ENCODE measurements at places on chromosomes 6 and 20. TPM values are rescaled to one million over a fixed set of nuclear protein-coding genes. Genes with fewer than 3 reads are reported as not detected.
A peak's percentile ranks its signal among the peaks of the same experiment; 100 is the strongest.

DNA sequence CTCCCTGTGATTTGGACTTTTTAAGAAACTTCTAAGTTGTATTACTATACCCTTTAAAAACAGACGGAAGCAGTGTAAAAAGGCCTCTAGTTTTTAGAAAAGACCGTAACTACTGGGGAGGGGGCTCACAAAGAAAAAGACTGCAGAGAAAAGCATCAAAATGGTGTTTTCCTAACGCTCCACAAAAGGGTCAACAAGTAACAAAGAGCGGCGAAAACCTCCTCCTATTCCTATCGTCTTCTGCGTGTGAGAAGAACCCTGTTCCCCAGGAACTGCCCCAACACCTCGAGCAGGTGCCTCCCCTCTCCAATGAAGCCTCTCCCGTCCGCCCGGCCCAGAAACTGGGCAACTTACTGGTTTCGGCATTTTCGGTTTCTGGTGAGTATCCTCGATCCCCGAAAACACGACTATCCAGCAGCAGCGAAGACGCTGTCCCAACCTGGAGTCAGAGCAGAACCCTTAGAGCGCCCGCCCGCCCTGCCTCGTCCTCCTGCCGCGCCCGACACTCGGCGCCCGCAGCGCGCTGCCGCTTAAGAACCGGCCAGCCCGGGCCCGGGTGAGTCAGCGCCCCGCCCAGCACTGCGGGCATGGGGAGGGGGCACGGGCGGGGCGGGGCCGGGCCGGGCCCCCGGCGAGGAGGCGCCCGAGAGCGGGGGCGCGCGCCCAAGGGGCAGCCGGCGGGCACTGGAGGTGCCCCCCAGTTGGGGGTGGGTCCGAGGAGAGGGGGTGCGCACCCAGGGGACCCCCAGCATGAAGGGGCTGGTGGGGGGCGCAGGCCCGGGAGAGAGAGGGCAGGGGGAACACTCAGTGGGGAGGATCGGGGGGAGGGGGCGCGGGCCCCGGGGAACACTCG lies 1.2 kb downstream of the EZR start:
- peak; percentile 71 for DNase-seq

GRCh38 chr6:42042108-42042507 lies 8.2 kb upstream of the TAF8 start:
- DNase-seq: no peak

- no peak for DNase-seq
Measured at GRCh38 chr6:50110587-50110986, 60.9 kb upstream of the DEFB112 start.

Gene SPATA2
- polyA plus RNA-seq: 6.1 TPM

DNA sequence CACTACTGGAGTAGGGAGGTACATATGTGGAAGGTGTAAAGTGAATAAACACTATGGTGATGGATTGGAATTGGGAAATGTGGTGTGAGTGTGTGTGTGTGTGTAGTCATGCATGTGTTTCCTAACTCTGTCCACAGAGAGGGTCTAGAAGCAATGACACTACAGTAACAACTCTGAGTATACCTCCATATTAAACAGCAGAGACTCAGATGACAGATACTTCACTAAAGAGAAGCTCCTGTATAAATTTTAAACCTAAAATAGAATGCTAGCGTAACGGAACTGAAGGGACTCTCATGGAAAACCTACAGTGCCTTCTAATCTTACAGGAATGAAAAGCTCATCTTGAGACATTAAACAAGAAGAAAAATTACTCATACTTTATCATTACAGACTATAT lies 150.5 kb downstream of the SLC16A10 start:
- DNase-seq: no peak

DNA sequence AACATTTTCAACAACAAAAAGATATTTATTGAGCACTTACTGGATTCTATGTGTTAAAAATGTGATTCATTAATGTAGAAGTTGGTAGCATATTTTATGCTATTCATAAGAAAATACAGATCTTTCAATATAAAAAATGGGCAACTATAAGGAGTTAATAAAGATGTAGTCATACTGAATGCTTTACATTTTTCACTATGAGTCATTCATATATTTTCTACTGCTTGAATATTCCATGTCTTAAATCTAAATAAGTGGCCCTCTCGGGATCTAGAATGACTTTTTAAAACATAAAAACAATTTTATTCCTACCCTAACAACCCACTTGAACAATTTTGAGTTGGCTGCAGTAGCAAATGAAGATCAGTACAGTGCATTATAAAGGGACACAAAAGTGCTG lies 362.1 kb downstream of the PHF3 start:
- DNase-seq: no peak

Gene SAMD10
- polyA plus RNA-seq: 6.9 TPM

DNA sequence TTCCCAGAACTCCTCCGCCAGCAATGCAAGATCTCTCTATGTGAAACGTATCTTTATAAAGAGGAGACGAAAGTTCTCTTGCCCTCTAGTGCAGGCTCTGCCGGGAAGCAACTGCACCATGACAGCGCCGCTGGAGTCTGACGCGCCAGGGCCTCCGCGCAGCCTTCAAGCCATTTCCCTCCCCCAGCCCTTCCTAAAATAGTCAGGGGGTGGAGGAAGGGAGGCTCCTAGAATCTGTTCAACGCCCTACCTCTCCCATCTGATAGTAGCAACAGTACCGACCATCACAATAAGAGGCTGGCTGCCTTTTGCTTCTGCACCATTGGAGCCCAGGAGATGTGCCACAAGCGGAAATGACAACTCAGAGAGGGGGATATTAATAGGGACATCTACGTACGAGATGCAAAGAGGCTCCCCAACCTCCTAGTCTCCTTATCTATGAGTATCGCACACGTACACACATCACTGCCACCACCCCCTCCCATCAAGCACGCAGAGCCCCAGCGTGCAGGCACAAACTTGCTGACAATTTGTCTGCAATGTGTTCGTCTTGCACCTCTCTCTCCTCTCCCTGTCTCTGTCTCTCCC lies 1.0 kb downstream of the SYNE1 start:
- no peak for DNase-seq

- DNase-seq: no peak
Measured at GRCh38 chr6:140641412-140641811, 1267.0 kb upstream of the CITED2 start.

DNA sequence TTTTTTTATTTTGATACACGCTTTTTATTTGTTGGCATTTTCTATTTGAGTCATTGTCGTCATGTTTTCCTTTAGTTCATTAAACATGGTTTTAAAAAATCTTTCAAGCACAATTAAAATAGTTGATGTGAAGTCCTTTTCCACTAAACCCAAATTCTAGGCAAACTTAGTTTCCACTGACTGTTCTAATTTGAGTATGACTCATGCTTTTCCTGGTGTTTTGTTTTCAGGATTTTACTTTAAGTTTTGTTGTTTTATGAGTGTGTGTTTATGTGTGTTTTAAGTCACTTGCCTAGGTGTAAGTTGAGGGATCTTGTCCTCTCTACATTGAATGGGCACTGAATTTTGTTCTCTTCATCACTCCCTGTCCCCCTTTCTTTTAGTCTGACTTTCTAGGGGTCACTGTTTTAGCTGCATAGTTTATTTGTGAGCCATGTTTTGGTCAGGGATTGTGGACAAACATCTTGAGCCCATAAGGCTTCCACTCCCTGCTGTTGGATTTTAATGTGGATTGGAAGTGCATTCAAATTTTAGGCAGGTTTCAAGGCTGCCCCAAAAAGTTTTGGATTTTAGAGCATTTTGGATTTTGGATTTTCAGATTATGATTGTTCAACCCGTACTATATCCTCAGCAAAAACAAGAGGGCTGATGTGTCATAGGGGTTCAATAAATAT lies 94.8 kb downstream of the CDYL start:
- peak; percentile 61 for DNase-seq

Gene COL21A1
- 0.11 TPM for polyA plus RNA-seq

Gene EEF1A2
- 2.9 TPM for polyA plus RNA-seq

DNA sequence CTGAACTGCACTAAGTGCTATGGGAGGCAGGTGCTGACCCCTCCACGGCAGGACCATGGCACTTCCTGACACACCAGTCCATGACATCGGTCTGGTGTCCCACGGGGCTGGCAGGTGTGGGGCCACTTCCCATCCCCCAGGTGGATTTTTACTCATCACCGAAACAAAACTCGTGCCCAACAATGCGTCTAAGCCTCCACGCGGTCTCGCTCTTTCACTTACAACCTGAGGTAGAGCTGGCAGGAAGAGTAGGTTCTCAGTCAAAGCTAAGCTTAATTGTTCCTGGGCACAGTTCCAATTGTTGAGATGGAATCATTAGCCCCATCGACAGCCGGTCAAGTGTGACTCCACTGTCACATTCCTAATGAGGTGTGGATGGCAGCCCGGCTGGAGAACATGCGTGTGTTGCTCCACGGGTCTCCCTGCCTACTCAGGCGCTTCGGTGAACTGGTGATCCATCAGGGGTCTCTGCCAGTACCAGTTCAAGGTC lies 125.7 kb downstream of the SLC23A2 start:
- DNase-seq: no peak

DNA sequence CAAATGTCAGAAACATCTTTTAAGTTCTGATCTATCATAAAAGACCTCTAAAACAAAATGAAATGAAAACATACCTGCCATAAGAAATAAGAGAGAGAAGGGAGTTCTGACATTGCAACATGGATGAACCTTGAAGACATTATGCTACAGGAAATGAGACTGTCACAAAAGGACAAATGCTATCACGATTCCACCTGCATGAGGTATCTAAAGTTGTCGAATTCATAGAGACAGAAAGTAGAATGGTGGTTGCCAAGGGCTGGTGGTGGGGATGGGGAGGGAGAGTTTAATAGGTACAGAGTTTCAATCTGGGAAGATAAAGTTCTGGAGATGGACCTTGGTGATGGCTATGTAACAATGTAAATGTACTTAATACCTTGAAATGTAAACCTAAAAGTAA lies 3.3 kb downstream of the EZR start:
- DNase-seq: no peak

DNA sequence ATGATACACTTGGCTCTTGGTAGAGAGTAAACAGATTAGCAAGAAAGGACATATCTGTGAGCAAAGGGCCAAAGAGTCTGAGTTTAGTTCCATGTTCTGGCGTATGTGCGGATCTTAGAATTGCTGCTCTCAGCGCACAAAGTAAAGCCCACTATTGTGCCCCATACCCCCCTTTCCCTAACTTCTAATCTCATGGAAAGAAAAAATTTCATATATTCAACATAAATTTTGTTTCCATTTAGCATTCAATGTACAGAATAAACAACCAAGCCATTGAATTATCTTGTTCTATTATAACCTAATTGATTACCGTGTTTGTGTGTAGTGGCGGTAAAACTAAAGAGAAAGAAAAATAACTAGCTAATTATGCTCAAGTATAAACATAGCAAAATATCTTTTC lies 30.5 kb downstream of the FILIP1 start:
- no peak for DNase-seq

Gene MDFI
- polyA plus RNA-seq: 74.1 TPM

GRCh38 chr6:154740658-154741057 lies 7.4 kb downstream of the SCAF8 start:
- DNase-seq: no peak

Gene BMP2
- 5.5 TPM for polyA plus RNA-seq

DNA sequence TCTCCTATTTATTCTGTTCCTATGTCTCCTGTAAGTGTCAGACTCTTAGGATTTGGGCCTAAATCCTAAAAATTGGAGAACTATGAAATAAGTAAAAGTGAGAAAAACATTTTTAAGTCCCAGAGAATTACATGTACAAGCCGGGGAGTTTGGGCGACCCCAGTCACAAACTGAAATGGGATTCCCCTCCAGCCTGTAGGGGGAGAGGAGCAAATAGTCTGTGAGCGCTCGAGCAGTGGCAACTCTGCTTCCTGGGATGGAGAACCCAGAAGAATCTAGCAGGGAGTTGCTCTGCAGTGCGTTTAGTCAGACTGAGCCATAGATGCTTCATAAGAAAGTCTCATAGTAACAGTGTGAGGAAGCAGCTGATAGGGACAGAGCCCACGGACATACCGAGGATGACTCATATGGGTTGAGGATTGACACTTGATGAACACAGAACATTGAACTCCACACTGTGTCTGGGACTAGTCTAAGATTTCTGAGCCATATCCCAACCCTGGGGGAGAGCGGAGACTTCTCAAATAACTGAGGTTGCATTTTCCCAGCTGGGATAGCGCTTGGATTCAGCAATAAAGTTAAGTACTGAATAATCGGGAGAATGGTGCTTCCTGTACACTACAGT lies 437.2 kb downstream of the BCKDHB start:
- no peak for DNase-seq

DNA sequence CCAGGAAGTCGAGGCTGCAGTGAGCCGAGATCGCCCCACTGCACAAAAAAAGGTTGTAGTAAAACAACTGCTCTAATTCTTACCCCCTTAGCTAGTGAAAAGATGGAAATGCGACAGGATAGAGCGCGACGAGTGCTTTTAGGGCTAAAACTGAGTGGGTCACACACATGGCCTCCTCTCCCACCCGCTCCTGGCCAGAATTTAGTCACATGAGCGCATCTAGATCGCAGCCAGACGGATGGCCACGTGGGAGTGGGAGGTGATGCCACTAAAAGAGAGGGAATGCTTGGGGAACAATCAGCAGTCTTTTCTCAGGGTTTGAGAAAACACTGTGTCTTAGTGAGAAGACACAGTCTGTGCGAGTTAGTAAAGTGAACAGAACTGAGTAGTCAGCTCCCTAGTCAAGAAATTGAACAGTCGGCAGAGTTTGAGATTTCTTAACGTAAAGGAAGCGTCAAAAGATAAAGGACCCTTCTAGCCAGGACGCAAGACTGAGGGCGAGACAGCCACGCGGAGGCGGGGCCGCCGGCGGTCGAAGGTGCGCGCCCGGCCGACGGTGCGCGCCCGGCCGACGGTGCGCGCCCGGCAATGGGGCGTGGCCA lies 664 bp upstream of the ACTR5 start:
- no peak for DNase-seq

Gene TSBP1
- polyA plus RNA-seq: not detected

GRCh38 chr6:52555518-52556233 lies 21.2 kb downstream of the TRAM2 start:
- DNase-seq: no peak

DNA sequence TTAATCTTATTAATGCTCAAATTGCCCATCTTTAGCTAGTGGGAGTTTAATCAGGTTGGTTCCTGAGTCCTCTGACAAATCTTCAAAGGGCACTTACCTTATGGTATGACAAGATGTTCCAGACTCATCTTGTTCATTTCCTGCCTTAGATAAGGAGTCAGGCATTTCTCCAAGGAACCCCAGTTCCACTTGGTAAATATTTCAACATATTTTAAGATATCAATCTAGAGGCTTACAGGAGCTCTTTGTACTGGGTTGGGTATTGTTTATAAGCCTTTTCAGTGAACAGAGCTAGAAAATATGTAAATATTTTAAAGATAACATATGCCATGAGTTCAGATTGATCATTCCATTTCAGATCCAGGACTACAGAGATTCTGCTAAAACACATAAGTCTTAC lies 159.8 kb downstream of the RCAN2 start:
- DNase-seq: no peak

- no peak for DNase-seq
Measured at GRCh38 chr6:101853231-101854085, 459.9 kb downstream of the GRIK2 start.

Gene HDDC2
- polyA plus RNA-seq: 17.6 TPM

GRCh38 chr6:130032758-130033340 lies 14.5 kb downstream of the L3MBTL3 start:
- DNase-seq: no peak

- DNase-seq: no peak
Measured at GRCh38 chr6:112181130-112181529, 73.2 kb downstream of the LAMA4 start.

- no peak for DNase-seq
Measured at GRCh38 chr6:161341638-161342037, 67.8 kb upstream of the AGPAT4 start.
